ENCODE measurements at places on chromosomes 5 and 9.

GRCh38 chr5:170020423-170020822 lies 40.1 kb upstream of the INSYN2B start:
- DNase-seq: no peak

GRCh38 chr9:33287087-33287490 lies 3.2 kb upstream of the NFX1 start:
- DNase-seq: peak; percentile 79

GRCh38 chr9:124126648-124127646 lies 115.4 kb downstream of the LHX2 start:
- DNase-seq: peak; percentile 79

DNA sequence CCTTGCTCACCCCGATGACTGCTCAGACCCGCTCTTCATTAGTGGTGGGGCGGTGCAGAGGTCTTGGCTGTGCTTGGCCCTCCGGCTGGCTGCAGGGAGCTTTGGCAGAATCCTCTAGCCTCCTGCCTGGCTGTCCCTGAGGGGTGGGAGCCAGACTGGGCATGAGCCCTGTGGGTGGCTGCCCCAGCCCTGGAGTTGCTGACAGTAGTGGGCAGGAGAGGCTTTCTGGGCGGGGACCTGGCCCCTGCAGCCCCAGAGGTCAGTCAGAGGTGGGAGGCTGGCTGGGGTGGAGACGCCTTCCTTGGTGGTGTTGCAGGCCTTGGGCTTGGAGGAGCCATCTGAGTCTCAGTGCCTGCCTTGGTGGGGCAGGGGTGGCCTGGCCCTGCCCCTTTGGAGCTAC lies 146.0 kb downstream of the RXRA start:
- no peak for DNase-seq

DNA sequence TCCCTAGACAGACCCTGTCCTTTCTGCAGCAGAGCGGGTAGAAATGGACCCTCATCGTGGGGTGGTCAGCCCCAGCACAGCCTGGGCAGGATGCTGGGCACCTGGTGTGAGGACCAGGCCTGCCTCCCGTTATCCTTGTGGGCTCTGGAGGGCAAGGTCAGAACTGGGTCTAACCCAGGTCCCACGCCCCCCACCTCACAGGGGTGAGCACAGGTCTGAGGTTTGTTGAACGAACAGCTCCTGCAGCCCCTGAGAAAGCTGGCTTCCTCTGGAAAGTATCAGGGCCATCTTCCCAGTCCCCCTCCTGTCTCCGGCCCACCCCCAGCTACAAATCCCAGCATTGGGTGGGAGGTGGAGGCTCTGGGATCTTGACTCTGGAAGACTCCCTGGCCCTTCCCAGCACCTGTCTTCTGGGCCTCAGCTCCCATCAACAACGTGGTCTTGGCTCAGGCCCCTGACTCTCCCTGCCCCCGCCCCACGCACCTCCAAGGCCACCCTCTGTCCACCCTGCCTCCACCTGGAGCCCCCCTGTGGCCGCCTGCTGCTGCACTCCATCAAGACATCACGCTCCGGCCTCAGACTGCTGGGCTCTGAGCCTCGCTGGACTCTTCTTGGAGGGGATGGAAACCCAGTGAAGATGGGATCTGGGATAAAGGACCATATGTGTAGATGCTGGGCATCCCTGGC lies 30.1 kb upstream of the CNOT6 start:
- DNase-seq: no peak

Measured in SK-MEL-5 (cell line).